Fibroblast of skin of right biceps (primary cell): ENCODE measurements at places on chromosomes 5 and 9.

DNA sequence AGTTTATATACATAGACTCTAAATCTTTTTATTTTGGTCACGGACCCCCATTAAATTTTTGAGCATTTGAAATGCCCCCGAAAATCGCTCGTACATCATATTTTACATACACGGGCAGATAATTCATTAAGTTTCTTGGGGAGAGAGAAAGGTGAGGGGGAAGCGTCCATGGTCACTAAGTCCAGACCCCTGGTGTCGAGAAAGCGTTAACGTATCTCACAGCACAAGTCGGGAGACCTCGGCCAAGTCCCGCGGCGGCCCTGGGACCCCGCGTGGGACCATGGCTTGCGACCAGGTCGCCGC, 794 bp downstream of the PTBP3 start:
- no peak for DNase-seq

- no peak for DNase-seq
Measured at GRCh38 chr5:127008300-127008975, 21.9 kb downstream of the MARCHF3 start.

GRCh38 chr9:69605406-69605805, 66.8 kb downstream of the APBA1 start:
- DNase-seq = no peak

DNA sequence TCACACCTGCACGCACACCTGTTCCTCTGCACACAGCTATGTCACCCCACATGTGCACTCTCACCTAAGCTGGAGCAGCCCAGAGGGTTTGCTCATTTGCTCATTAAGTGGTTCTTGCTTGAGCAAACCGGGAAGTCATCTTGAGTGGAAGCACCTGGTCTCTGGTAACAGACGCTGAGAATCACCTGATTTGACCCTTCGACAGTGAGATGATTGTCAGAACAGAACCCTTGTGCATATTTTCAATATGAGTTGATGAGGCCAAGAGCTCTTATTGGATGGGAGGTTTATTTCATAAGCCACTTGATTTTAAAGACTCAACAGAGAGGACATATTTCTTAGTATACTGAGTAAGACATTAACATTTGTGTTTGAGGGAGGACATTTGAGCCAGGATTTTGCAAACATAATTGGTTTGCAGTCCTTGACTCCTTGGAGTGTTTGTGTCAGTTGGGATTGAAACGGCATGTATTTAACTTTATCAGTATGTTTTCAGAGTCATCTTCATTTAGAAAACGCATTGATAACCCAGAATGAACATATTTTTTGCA, 22.1 kb upstream of the LPCAT1 start:
- DNase-seq = no peak

DNA sequence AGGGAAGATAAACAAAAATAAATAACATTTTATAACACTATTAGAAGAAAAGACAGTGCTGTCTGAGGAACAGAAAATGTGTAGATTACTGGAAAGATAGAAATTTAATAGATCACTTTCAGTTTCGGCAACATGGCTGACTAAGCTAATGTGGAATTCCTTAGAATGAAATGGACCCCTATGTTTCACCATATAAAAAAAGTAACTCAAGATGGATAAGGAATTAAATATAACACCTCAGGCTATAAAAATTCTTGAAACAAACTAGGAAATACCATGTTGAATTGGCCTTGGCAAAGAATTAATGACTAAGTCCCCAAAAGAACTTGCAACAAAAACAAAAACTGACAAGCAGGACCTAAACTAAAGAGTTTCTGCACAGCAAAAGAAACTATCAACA, 558.3 kb downstream of the CHSY3 start:
- DNase-seq = peak; percentile 55

- no peak for DNase-seq
Measured at GRCh38 chr5:79976759-79977515, 14.1 kb downstream of the MTX3 start.

DNA sequence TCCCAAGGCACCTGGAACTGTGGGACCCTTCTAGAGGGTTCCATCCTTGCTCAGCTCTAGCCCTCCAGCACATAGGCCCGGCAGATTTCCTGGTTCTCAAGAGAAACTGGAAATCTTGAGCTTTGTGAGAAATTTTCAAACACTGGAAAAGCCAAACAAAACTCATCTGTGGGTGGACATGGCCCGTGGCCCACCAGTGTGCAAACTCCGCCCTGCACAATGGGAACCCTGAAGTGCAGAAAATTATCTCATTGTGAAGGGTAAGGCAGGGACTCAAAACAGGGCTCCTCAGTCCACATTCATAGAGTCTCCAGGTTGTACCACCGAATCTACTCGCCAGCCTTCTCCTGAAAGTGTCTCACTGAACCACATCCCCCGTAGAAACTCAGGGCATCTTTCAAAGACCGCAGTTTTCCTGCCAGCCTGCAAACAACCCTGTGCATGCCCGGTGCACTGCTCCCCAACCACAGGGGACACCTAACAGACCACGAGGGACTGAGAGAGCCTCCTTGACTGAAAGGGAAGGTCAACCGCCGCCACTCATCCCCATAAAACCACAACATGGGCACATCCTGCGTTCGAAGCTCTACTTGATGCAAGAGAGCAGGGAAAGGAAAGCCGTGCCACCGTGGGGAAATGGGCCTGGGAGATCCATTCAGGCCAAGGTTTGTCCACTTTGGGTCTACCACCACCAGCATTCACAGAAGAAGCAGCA, 18.1 kb downstream of the ADAMTS2 start:
- DNase-seq = no peak

DNA sequence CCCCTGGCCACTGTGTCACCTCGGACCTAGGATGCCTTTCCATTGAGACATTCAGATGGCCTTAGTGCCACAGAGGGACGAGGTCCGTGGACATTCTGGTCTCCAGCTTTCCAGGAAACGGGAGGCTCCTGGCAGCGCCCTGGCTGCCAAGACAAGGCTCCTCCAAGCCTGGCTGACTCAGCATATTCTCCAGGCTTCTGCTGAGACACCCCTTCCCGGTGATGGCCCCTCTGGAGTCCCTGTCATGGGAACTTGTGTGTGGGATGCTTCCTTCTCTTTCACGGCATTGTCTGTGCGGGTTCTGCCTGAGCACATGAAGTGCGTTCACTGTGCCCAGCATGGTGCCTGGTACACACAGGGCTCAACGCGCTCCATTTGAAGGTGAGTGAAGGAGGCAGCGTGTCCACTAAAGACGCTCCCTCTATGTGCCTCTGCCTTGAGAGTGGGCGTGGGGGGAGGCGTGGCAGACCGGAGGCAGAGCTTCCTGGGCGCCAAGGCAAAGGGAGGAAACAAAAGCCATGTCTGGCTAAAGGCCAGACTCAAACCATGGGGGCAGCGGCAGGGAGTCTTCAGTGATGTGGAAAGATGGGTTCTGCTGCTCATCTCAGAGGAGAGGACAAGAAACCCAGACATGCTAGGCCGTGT, 46.4 kb upstream of the PRRC2B start:
- DNase-seq = no peak

DNA sequence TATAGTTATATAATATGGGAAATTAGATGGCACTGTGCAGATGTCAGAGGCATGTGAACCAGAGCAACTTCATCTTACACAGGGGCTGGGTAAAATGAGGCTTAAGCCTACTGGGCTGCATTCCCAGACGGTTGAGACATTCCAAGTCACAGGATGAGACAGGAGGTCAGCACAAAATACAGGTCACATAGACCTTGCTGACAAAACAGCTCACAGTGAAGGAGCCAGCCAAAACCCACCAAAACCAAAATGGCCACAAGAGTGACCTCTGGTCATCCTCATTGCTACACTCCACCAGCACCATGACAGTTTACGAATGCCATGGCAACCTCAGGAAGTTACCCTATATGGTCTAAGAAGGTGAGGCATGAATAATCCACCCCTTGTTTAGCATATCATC, 479.4 kb downstream of the TLR4 start:
- DNase-seq = no peak

GRCh38 chr5:55896663-55897062, 45.5 kb downstream of the IL31RA start:
- no peak for DNase-seq

- peak; percentile 79 for DNase-seq
Measured at GRCh38 chr5:109911731-109912130, 222.0 kb downstream of the MAN2A1 start.

DNA sequence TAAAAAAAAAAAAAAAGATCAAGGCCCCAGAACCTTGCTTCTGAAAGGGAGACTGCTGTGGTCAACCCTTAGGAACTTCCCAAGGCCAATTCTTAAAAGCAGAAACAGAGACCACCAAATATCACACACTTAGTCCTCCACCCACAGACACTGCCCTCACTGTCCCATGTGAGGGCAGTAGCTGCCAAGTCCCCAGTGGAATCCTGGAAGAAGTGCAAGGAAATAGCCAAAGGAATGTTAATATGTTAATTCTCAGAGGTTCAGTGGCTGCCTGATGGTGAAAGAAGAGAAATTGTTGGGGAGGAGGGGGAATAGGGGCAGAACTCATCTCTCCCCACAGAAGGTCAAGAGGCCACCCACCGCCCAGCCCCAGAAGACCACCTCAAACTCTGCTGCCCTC, 23.1 kb downstream of the FSTL4 start:
- DNase-seq = no peak

DNA sequence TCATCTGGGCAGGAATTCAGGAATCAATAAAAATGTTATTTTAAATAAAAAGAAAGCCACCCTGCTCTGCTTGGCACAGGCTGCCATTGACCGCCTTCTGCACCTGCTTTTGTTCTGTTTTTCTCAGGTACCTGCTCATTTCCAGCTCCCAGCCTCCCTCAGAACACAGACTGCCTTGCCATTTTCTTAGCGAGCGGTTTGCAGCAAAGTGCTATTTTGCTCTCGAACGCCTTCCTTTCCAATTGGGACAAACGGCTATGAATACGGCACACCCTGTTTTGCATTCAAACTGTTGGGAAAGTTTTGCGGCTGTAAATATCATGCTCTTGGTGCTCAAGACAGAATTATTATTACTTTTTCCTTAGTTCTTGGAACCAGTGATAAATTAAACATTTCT, 25.1 kb upstream of the FCN1 start:
- no peak for DNase-seq

DNA sequence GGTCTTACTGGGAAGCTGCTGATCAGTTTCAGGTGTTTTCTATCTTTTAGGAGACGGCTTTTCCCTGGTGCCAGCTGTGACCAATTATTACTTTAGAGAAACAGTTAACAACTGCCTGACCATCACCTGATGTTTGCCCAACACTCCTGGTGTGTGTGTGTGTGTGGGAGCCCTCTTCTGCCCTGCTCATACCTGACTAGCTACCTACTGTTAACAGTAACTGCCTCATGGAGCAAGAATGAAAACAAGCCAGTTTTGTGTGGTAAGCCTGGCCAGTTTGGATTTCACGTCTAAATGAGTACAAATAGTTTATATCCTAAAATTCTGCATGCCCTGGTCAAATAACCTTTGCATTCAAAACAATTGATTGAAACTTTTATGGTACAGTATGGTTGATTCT, 46.1 kb upstream of the RIOK2 start:
- DNase-seq = no peak

DNA sequence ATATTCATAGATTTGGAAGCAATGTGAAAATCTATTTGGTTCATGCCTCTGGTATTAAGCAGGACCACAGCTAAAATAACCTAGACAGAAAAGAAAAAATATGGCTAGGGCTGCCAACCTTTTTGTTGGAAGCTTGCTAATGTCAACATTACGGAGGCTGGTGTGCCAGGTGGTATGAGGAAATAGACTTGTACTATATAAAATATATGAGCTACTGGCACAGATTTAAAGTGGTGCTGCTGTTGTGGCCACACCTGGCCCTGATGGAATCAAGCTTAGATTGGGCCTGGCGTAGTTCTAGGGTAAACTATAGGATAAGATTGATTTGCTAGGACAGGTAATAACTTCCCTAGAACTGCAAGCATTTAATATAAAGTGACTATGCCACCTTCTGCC, 10.6 kb upstream of the PARP8 start:
- DNase-seq = no peak

GRCh38 chr5:68834491-68834981, 259.3 kb upstream of the SLC30A5 start:
- peak; percentile 51 for DNase-seq

GRCh38 chr9:120920806-120921178, 5.8 kb downstream of the TRAF1 start:
- DNase-seq = no peak

DNA sequence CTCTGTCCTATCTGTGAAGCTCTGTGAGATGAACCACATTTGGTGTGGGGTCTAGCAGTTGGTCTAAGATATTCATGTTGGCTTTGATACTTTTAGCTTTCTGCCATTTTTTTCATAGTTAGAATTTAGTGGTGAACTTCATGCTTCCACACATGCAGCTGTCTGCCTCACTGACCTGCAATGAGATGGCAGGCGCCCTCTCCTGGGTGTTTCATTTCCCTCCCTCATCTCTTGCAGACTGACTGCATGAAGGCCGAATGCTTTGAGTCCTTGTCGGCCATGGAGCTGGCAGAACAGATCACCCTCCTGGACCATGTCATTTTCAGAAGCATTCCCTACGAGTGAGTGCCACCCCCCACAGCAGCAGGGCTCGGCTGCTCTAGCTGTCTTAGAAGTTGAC, 26.1 kb upstream of the CKMT2 start:
- DNase-seq = peak; percentile 6

DNA sequence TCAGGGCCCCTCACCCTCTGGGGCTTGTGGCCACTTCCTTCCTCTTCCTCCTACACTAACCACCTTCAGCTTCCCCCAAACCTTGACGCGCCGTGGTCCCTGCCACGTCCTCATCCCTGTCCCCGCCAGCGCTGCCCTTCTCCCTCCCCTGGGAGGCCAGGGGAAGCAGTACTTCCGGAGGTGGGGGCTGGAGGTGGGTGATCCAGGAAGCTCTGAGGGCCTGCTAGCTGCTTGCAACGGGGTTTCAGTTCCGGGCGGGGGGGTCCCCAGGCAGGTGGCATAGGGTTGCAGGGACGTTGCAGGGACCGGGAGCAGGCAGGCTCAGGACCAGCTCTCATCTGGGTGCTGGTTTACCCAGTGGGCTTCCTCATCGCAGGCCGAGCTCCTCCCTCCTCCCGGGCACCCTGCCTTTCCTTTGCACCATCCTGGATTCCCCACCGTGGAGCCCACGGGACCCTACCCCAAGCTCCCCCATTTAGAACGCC, 70.0 kb downstream of the RXRA start:
- no peak for DNase-seq

GRCh38 chr5:149164731-149165130, 23.4 kb downstream of the ABLIM3 start:
- no peak for DNase-seq

GRCh38 chr9:18739127-18739526, 265.2 kb downstream of the ADAMTSL1 start:
- DNase-seq = no peak
